ENCODE measurements at places on chromosomes 13 and 19.

- DNase-seq: no peak
Observed at GRCh38 chr19:38663156-38663651, 15.8 kb downstream of the ACTN4 start.

DNA sequence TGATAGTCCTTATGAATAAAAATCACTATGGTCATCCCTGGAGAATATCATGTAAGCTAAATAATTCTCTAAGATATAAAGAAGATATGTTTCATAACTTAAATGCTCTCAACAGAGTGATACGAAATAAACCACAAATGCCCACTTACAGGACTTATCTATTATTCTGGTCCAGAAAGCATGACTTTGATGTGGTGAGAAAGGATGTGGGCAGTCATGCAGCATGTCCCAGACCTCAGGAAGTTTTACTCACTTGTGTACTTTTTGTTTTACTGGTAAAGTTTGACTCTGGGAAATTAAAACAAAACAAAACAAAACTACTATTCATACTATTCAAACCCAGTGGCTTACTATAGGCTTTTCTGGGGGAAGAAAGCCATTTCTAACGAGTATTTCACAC, 483.2 kb upstream of the SLITRK6 start:
- DNase-seq: no peak

GRCh38 chr19:5171711-5172110, 168.9 kb downstream of the PTPRS start:
- DNase-seq: peak; percentile 98

DNA sequence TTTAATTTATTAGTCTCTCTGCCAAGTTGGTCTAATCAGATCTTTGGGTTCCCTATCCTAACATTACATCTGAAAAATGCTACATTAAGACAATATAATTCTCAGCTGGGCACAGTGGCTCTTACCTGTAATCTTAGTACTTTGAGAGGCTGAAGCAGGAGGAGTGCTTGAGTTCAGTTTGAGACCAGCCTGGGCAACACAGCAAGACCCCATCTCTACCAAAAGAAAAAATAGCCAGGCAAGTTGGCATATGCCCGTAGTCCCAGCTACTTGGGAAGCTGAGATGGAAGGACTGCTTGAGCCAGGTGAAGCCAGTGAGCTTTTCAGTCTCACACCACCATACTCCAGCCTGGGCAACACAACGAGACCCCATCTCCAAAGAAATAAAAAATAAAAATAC, 95.0 kb downstream of the KLF12 start:
- DNase-seq: no peak

- DNase-seq: peak; percentile 34
Observed at GRCh38 chr13:48156466-48156865, 61.6 kb upstream of the MED4 start.

- no peak for DNase-seq
Observed at GRCh38 chr19:51114087-51114729, 6.0 kb upstream of the CTU1 start.
